HuH-7 (cell line): ENCODE measurements at places on chromosomes 2 and 18.

GRCh38 chr2:213238753-213239495, 45.3 kb upstream of the SPAG16 start:
- DNase-seq = peak; percentile 6

GRCh38 chr2:41510108-41510507, 537.7 kb upstream of the PKDCC start:
- DNase-seq = no peak

DNA sequence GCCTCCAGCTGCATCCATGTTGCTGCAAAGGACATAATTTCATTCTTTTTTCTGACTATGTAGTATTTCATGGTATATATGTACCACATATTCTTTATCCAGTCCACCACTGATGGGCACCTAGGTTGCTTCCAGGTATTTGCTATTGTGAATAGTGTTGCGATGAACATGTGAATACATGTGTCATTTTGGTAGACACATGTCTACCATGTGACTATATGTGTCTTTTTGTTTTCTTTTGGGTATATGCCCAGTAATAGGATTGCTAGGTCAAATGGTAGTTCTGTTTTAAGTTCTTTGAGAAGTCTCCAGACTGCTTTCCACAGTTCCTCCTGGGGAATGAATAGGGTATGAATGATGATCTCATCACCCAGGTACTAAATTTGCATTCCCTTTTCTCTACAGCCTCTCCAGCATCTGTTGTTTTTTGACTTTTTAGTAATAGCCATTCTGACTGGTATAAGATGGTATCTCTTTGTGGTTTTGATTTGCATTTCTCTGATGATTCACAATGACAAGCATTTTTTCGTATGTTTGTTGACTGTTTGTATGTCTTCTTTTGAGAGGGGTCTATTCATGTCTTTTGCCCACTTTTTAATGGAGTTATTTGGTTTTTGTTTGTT, 35.6 kb upstream of the FEZ2 start:
- DNase-seq = no peak

GRCh38 chr2:140597205-140597604, 1533.6 kb downstream of the LRP1B start:
- DNase-seq = no peak

- DNase-seq = no peak
These were observed 82.5 kb downstream of the OSBPL1A start for GRCh38 chr18:24315170-24315569.
